RPMI7951 (cell line): ENCODE measurements at places on chromosomes 7 and 10.

GRCh38 chr10:71939861-71940474 is 24.2 kb upstream of the CHST3 start:
- DNase-seq = no peak

DNA sequence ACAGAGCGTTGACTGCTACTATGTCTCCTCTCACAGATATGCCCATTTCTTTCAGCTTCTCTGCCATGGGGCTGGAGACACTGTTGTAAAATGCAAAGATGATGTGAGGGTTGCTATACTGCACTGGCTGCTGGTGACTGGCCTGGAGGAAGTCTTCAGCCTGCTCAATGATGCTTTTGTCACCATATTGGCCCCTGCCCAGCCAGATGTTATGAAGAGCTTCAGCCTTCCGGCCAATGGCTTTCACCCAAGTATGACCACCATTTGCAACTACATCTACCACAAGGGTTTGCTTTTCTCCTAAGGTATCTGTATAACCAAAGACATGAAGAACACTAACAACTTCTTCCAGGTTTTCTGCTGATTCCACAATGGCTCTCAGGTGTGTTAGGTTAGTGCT is 1.6 kb downstream of the C7orf25 start:
- DNase-seq = peak; percentile 58

- DNase-seq = peak; percentile 95
Measured at GRCh38 chr7:2821161-2821841, 22.8 kb downstream of the GNA12 start.

- peak; percentile 76 for DNase-seq
Measured at GRCh38 chr10:127148933-127149220, 47.5 kb downstream of the INSYN2A start.

- DNase-seq = peak; percentile 43
Measured at GRCh38 chr7:97024209-97025129, at the start of gene DLX5. Gene DLX5, minus strand, starts transcription at chr7:97024831. Its CDS starts 208 bp downstream, at chr7:97024623.

GRCh38 chr10:114821915-114822443 is 399 bp downstream of the FHIP2A start:
- DNase-seq = peak; percentile 49

DNA sequence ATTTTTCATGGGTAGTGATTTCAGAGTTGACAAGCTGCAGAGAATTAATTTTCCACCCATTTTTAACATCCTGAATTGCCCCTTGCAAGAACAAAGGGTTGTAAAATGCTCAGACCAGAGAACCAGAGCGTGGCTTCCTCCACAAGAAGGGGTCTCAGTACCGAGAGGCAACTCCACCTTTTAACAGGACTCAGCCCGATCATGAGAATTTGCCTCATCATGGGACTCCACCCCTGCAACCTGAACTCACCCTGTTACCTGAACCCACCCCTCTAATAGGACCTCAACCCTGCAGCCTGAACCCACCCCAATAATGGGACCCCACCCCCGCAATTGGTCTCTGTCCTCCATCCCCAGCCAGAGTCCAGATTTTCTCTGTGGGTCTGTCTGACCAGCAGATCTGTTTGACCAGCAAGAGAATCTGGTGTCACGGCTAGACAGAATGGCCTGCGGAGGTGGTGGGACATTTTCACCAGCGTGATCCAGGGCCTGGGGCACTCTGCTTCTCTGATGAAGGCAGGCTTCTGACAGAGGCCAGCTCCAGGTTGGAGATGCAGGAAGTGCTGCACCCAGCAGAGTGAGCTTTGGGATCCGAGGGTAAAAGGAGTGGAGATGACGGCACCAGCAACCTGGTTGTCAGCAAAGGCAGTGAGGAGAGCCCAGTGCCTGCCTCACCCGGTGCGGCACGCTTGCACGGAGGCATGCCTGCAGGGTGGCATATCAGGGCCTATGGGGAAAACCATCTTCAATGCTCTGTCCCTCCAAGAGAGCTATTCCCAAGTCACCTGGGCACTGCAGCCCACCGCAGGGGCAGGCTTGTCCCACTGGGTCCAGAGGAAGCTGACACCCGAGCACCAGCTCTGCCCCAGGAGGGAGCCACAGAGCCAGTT is 136.6 kb downstream of the TCERG1L start:
- DNase-seq = no peak

GRCh38 chr10:30940256-30940655 is 91.4 kb downstream of the ZNF438 start:
- DNase-seq = no peak

- DNase-seq = no peak
Measured at GRCh38 chr10:98242823-98243222, 25.2 kb downstream of the LOXL4 start.

DNA sequence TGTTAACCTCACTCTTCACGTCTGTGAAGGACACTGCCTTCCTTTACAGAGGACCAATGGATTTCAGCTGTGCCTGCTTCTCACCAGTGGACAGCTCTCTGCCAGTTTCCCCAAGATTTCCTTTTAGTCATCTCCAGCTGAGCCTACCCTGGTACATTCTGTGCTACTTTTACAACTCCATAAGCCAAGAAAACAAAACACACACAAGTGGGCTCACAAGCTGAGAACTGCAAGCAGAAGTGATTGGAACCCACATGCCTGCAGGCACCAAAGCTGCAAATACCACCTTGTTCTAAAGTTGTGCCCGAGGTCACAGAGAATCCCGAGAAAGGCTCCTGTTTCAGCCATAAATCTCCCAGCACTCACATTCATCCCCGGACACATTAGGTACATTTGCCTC is 636.8 kb downstream of the PHTF2 start:
- DNase-seq = no peak

DNA sequence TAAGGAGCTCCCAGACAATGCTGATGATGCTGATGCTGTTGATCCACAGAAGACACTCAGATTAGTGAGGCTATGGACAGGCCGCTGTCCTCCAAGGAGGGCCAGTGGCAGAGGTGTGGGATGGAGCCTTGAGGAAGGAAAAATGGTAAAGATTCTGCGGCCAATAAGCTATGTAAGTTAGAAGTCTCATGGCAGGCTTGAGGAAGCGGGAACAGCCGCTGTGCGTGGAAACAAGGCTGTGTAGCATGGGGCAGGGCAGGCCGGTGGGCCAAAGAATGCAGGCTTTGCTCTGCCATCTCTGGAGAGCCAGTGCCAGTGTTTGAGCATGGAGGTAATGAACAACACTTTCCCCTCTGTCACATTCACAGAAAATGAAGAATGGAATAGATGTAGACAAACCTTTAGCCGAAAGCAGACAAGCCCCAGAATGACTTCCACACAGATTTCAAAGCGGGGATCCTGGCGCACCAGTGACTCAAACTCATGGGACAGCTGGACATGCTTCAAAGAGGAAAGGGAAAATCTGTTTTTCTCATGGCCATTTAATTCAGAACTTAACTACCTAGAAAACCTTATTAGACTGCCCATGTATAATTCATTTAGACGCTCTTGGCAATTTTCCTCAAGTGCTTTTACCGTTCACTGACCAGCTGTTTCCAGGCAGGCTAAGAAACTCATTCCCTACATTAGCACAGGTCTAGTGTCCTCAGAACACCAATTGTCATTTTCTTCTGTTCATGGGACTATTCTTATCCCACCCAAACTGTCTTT is 16.9 kb upstream of the FIGNL1 start:
- DNase-seq = no peak

GRCh38 chr10:33781606-33782395 is 447.3 kb upstream of the NRP1 start:
- DNase-seq = peak; percentile 39
